ENCODE measurements at places on chromosomes 12 and 14.

DNA sequence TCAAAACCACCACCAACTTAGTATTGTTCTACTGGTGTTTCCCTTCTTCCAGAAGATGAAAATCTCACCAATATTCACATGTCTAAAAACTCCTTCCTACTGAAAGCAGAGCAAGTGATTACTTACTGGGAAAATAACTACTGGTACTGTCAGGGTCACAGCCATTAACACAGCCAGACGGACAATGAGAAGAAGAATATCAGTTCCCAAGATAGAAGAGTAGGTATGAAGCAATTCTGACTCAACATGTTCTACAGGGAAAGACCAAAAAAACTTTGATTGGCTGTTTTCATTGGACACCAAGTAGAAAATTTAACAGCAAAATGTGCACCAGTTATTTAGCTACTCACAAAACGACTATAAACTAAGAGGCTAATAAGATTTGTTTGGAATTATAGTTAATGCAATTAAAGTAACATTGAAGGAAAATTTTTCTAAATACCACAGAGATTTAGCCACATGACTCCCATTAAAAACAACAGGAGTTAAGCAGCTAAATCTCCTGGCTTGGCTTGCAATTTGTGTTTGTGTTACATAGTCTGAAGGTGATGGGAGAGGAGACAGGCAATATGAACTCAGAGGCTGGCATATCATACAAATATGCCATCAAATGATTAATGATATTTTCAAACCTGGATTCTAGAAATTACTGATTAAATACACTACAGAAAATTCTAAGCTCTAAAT is 9.5 kb downstream of the SLC38A2 start:
- DNase-seq: no peak

GRCh38 chr12:81416571-81416970 is 338.7 kb downstream of the ACSS3 start:
- no peak for DNase-seq

DNA sequence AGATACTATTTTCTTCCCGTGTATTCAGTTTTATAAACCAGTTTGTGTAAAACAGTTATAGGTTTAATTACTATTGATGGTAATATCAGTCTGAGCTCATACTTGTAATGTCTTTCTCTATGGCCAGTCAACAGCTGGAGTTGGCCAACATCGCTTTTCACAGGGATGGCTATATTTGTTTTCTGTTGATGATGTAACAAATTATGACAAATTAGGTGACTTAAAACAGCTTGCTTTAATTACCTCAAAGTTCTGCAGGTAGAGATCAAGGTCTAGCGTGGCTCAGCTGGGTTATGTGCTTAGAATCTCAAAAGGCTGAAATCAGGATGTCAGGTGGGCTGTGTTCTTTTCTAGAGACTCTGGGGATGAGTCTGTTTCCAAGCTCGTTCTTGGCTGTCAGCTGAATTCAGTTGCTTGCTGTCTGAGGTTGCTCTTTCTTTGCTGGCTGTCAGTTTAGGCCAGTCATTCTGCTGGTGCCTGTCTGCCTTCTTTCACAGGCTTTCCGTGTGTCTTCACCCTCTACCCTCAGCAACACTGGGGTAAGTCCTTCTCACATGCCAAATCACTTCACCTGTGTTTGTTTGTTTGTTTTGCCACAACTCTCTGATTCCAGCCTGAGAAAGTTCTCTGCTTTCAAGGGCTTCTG is 370.2 kb upstream of the E2F7 start:
- DNase-seq: no peak

DNA sequence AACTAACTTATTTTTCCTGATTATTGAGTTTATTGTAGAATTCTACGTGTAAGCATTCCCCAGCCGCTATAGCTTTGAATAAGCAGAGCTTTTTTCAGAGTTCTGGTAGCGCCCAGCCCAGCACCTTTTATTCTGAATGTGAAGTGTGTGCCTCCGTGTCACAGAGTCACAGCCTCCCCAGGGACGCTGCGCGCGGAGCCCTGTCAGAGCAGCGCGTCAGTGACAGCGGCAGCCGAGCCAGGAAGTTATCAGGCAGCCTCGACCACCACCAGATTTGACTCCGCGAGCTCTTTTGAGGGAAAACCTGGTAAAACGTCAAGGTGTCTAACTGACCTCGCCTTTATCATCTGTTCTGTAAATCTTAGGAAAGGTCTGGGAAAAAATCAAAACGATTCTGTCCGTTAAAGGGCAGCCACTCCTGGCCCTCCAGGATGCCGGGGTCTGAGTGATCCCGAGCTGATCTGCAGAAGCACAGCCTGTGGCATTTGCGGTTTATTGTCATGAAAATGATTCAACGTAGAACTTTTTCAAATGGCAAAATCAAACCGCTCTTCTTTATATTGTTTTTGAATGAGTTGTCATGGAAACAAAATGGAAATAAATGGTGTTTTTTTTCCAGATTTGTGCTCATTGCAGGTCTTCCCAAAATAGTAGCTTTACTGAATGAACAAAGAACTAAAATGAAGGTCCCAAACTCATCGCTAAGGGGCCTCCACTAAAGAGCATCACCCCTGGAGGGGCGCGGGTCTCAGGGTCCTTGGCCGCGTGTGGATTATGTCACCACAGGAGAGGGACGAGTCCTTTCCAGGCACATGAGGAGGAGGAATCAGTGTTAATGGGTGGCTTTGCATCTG is 43.1 kb upstream of the MMP17 start:
- no peak for DNase-seq

DNA sequence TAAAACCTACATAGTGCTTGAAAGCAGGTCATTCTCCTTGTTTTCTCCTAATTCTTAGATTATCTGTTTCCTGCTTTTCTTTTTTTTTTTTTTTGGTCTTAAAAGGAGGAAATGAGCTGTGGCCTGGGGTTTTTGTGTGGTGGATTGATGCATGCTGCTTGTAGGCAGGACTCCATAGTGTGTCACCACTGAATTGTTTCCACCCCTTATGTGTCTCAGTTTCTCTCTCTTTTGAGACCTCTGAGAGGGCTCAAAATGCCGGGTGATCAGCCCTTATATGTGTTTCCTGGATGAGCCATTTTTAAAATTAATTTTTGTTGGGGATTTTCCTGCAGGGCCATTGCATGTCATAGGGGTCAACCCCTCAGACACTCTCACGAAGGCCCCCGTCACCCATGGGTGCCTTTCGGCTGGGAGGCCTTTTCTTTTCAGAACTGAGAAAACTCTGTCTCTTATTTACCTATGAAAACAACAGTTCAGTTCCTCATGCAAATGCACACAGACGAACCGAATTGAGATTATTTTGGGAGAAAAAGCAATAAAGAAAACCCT is 32.0 kb upstream of the LRRK2 start:
- DNase-seq: no peak

DNA sequence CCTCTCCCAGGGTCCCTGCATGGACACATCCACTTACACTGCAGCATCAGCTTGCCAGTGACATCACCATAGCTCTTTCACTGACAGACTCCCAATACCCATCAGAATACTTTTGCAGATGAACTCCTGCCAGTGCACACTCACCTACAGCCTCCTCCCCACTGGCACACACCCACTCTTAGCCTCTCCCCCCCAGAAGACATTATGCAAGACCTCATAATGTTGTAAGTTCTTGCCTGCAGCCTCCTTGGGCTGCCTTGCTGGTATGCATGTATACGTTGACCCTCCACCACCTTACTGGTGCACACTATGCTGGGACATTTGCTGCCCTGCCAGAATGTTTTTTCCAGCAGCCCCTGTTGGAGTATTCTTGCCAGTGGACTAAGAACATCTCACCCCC is 324.2 kb downstream of the AEBP2 start:
- no peak for DNase-seq

- no peak for DNase-seq
These were observed 11.5 kb downstream of the FICD start for GRCh38 chr12:108526482-108527165.

DNA sequence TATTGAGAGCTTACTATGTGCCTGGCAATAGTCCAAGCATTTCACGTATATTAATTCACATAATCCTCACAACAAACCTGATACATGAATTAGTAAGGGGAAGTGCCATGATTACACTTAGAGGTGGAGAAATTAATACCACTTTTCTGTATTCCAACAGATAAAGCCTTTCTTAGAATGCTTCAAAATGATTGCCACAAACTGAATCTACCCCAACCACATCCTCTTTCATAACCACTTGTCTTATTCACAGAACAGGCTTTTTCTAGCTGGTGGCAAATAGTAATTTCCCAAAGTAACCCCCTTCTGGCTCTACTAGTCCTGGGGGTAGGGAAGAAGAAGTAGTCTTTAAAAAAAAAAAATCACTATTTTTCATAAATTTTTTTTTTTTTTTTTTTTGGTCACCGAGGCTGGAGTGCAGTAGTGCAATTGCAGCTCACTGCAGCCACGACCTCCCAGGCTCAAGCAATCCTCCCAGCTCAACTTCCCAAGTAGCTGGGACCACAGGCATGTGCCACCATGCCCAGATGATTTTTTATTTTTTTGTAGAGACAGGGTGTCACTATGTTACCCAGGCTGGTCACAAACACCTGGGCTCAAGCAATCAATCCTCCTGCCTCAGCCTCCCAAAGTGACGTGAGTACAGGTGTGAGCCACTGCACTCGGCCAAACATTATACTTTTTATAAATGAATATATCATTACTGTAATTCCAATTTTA is 59.0 kb upstream of the ARID2 start:
- no peak for DNase-seq

DNA sequence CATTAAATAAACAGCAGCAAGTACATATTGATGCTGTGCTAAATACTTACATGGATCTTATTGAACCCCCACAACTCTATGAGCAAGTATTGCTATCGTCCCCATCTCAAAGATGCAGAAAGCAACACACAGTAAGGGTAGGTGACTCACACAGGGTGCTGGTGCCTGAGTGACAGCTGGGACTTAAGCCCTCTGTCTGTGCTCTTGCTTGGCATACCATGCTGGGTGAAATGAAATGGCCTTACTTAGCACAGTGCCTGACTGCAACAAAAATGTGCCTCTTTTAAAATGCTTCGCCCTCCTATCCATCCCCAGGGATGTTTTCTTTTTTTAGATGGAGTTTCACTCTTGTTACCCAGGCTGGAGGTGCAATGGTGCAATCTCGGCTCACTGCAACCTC is 788 bp downstream of the TEX52 start:
- no peak for DNase-seq

GRCh38 chr12:26331136-26331535 is 135.8 kb downstream of the SSPN start:
- DNase-seq: no peak

GRCh38 chr14:69880044-69880487 is 850 bp downstream of the SMOC1 start:
- no peak for DNase-seq

GRCh38 chr14:30440961-30441360 is 118.0 kb upstream of the G2E3 start:
- no peak for DNase-seq

DNA sequence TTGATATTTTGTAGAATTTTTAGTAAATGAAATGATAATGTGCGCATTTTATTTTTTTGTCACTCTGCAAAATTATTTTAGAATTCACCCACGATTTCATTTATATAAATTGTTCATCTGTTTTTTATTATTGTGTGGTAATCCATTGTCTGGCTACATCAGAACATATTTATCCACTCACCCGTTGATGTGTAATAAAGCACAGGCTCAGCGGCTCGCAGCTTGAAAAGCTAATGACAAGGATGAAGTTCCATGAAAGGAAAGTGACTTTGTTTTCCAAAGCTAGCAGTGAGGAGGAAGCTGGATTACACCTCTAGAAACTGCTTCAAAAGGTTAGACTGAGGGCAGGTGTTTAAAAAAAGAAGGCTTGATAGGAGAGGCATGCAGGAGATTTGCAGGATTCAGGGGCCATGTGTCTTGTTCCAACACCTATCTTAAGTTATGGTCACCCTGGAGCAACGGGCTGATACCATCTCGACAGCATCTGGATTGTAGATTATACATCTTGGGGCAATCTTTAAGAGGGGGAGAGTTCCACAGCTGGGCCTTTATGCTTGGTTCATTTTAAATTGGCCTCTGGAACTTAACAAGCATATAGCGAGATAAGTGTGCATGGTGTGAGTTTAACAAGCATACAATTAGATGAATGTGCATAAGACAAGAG is 194.1 kb downstream of the TMTC3 start:
- DNase-seq: no peak

GRCh38 chr12:11771356-11771755 is 121.9 kb downstream of the ETV6 start:
- DNase-seq: no peak

GRCh38 chr12:124036657-124037109 is 63.7 kb downstream of the ZNF664 start:
- DNase-seq: no peak

DNA sequence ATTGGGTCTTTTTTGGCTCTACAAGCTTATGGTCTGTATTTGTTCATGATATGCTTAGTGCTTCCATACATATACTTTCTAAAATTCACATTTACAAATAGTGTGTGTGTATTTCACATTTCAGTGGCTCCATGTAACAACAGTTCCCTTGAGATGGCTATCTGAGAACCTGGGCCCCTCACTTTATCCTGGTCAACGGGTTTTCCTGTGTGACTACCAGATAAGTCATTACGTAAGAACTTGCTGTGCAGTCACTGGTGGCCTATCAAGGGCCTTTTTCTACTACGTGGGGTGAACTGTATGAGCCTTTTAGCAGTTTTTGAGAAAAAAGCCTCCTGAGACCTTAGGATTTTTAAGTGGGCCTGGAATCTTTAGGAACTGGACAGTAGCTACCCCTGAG is 454.1 kb downstream of the PCNX1 start:
- DNase-seq: no peak

DNA sequence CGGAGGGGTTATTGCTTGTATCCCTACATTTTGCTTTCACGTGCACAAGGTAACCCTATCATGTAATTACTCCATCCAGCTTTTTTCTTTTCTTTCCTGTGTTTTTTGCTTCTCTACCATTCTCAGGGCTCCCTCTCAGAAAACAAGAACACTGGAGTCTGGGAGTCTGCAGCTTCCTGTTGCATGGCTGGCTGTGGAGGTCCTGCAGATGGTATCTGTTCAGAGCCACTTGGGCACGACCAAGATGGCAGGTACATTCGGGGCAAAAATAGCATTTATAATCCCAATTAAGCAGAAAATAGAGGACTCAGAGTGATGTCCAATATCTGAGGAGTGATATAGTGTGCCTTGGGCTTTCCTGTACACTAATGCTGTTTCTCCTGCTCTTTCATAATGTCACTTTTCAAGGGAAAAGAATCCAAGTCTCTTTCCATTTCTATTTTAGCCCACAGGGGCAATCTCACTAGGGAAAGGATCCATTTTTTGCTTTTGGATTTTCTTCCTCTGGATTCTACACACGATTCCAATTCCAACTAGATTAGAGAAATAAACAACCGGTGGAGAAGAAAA is 3.2 kb upstream of the NUMB start:
- no peak for DNase-seq

GRCh38 chr12:11875414-11875935 is 195.3 kb upstream of the BCL2L14 start:
- no peak for DNase-seq

- DNase-seq: no peak
These were observed 26.9 kb downstream of the DAAM1 start for GRCh38 chr14:59215322-59215721.

All from NCI-H1048 (cell line).